ENCODE measurements at places on chromosomes 4 and X.

GRCh38 chr4:108619372-108620100 is 840 bp upstream of the RPL34 start:
- no peak for DNase-seq

DNA sequence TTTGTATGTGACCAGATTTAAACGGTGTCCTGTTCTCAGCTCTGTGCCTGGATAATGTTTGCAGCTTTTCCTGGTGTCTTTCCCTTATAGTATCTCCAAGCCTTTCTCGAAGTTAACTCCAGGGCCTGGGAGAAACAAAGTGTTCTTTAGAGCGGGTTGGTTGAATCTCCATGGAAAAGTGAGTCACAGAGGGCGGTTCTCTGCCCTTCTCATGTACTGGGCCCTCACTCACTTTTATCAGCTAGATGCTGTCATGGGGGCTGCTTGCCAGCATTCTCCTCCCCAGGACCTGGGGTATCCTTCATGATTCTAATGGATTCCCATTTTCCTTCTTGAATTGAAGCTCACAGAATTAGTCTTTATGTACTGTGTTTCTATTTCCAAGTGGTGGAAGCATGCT is 46.1 kb upstream of the MAGEC2 start:
- no peak for DNase-seq

DNA sequence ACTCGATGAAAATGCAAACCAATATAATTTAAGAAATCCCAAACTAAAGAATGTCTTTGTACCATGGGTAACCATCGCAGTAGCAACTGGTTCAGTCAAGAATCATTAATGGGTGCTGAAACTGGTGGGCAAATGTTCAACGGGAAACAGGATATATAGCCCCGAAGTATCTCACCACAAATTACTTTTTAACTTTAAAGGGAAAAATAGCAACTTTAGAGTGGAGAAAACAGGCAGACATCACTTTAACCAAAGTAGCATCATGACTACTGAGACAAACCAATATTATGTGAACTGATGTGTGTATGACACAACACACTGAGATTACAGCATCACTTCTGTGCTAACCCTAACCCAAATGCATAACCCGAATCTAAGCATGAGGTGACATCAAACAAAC is 33.8 kb upstream of the SLAIN2 start:
- no peak for DNase-seq

GRCh38 chrX:15973299-15973698 is 118.7 kb upstream of the AP1S2 start:
- no peak for DNase-seq

GRCh38 chr4:16588651-16589050 is 309.8 kb downstream of the LDB2 start:
- no peak for DNase-seq

GRCh38 chr4:153651587-153651986 is 32.5 kb upstream of the TLR2 start:
- no peak for DNase-seq

DNA sequence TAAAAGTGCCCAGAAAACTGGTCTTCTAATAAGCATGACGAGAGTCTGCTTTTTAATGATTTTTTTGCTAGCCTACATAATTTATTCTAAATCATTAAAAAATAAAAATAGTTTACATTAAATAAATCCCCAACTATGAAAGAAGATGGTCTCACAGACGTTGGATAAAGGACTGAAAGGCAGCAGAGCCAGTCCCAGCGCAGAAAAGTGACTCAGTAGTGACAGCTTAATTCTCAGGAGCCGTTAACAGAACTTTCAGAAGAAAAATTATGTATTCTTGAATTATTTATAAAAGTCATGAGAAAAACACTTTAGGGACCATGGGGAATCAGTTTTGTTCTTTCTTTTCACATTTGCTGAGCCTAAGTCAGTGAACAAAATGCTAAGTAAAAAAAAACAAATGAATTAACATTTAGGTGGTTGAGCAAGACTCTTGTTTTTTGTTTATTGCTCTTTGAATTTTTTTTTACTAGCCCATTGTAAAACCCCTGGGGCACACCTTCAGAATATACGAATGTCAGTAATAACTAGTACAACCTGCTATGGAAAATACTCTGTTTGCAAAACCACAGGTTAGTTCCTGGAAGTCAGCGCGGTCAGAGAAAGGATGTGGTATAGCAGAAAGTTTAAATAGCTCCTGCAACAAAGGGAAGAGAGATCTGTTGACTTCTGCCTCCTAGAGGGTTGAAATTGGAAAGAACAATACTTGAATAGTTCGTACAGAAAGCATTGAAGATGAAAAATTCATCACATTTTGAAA is 50.4 kb upstream of the CCDC160 start:
- no peak for DNase-seq

- DNase-seq: no peak
Observed at GRCh38 chr4:118279920-118280432, 72.8 kb downstream of the PRSS12 start.

- no peak for DNase-seq
Observed at GRCh38 chr4:72591547-72592454, 22.8 kb upstream of the ADAMTS3 start.

- DNase-seq: no peak
Observed at GRCh38 chr4:81096566-81096965, 66.1 kb downstream of the BMP3 start.

Measured in epithelial cell of prostate (primary cell).